ENCODE measurements at places on chromosomes 13 and 19.

- no peak for DNase-seq
Measured at GRCh38 chr19:42191855-42192254, 25.6 kb downstream of the DEDD2 start.

- DNase-seq, result no peak
Measured at GRCh38 chr19:15398501-15399233, 19.1 kb upstream of the AKAP8 start.

- no peak for DNase-seq
Measured at GRCh38 chr19:49631610-49632192, 8.2 kb downstream of the RRAS start.

- peak; percentile 28 for DNase-seq
Measured at GRCh38 chr19:11479898-11480714, 740 bp downstream of the ELAVL3 start.

GRCh38 chr13:41411522-41411921 lies 45.8 kb upstream of the RGCC start:
- peak; percentile 17 for DNase-seq

All from anterior cingulate cortex (tissue), 58 donors.